ENCODE measurements at places on chromosomes 1 and 21. TPM values are rescaled to one million over a fixed set of nuclear protein-coding genes. Genes with fewer than 3 reads are reported as not detected.

SPATA45 gene
- total RNA-seq, result not detected

KCNA2 gene
- 0.27 TPM for total RNA-seq

LDLRAD2 gene
- total RNA-seq, result 0.09 TPM

KRTAP19-1 gene
- not detected for total RNA-seq

ANKRD35 gene
- 0.12 TPM for total RNA-seq

KDF1 gene
- 25.6 TPM for total RNA-seq

TM2D1 gene
- 38.2 TPM for total RNA-seq

MAP1LC3C gene
- 1.1 TPM for total RNA-seq

CHIA gene
- not detected for total RNA-seq

SLC37A1 gene
- total RNA-seq, result 63.5 TPM

Data from left colon (tissue), 2 donors.